ENCODE measurements at places on chromosomes 2 and 18.

DNA sequence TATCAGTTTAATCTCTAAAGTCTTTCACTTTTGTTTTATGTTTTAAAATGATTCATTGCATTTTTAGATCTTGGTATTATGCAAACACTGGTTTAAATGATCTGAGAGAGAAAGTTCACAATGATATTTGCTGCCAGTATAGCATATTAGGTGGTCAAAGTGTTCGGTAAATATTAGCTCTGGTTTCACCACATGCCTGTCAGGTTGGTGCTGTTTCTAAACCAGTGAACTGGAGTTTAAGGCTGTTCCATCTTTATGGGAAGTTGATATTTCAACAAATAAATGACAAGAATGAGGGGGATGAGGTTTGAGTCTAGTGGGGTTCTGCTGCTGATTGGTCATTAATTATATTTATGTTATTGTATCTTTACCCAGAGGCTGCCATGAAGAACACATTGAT is 436.4 kb downstream of the DCDC2C start:
- H3K27me3 ChIP-seq = no peaks in the 10 kb centered on the region
- H3K27ac ChIP-seq = no peak overlapping the region
- DNase-seq = no peak
- no peak overlapping the region for H3K4me3 ChIP-seq
- no peaks in the 10 kb centered on the region for H3K4me1 ChIP-seq
- H3K36me3 ChIP-seq = no peaks in the 10 kb centered on the region

DNA sequence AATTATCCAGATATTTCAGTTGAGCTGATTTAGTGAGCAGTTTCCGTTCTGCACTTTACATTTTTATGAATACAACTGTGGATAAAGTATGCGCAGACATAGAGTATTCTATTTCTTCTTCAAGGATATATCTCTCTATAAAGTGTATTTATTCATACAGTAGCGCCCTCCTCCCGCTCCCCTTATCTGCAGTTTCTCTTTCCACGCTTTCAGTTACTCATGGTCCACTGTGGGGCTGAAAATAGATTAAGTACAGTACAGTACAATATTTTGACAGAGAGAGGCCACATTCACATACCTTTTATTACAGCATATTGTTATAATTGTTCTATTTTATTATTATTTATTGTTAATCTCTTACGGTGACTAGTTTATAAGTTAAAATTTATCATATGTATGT is 19.7 kb upstream of the FHL2 start:
- H3K4me3 ChIP-seq = no peak overlapping the region
- no peak overlapping the region for H3K27ac ChIP-seq
- H3K4me1 ChIP-seq = peaks cover 10% of the 10 kb centered on the region
- no peak for DNase-seq
- H3K36me3 ChIP-seq = peaks cover 11% of the 10 kb centered on the region

DNA sequence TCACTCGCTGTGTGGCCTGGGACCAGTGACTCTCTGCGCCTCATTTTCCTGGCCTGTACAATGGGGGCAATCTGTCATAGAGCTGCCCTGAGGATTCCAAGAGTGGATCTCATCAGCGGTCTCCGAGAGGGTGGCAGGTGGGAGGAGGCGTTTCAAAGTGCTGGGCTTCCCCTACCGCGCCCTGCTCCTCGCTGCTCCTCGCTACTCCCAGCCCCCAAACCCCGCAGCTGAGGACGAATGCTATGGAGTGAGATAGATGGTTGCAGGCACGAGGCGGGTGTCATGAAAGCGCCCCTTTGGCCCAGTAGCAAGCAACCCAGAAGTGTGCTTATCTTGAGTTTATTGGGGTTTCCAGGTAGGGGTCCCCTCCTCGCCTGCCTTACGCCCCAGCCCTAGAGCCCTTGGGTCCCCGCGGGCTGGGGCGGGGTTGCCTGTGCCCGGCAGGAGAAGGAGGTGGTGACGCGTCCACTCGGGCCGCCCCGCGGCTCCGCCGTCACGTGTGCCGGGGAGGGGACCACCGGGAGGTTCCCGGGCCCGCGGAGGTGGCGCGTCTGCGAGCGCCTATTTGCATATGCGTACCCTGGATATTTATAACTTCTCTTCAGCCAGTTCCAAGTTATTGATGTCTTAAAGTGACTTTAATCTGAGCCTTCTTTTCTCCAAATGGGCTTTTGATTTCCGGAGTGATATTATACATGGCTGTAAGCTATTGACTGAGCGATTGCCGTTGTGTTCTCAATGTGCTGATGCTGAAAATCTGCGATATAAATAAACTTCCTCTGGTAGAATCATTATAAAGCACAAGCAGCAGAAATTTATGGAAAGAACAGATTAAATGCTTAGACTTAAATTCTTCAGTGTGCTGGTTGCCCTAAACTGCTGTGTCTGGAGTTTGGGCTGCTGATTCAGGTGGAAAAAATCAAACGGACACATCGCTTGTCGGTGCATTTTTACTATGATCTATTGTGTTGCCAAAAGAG is 263.7 kb downstream of the ATAD2B start:
- no peaks in the 10 kb centered on the region for H3K36me3 ChIP-seq
- H3K4me1 ChIP-seq = peaks cover 6% of the 10 kb centered on the region
- H3K27ac ChIP-seq = no peak overlapping the region
- DNase-seq = no peak

DNA sequence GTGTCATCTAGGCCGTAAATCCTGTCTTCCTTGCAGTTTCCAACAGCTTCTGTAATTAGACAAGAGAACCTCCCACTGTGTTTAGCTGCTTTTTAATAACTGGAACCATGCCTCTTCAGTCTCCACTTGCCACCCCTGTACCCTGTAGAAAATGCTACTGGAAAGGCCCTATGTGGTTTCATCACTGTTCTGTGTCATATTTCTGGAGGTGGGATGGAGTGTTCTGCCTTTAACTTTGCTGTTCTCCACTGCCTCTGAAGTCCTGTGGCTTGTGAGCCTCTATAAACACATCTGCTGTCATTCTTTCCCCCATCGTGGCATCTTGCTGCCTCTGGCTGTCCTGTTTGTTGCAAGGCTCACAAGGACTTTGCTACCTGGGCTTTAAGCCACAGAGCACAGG is 17.9 kb downstream of the MGAT5 start:
- H3K27ac ChIP-seq = no peak overlapping the region
- peaks cover 16% of the 10 kb centered on the region for H3K36me3 ChIP-seq
- peaks cover 54% of the 10 kb centered on the region for H3K4me1 ChIP-seq
- peaks cover 1% of the 10 kb centered on the region for H3K27me3 ChIP-seq
- no peak overlapping the region for H3K4me3 ChIP-seq
- no peak for DNase-seq

DNA sequence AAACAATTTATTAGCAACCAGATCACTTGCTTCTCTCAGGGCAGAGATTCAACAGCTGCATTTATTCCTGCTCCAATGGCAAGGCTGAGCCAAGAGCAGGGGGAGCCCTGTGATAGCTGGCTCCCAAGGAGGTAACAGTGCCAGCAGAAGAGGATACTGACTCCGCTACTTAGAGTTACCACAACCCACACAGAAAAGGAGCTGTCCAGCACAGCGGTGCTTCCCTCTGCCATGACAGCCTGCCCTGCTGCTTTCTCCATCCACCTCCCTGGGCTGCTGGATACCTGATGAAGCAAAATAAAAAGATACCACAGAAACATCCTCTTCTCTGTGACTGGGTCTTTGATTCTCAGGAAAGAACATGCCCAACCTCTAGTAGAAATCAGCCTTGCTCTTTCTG is 467.2 kb downstream of the LRRTM4 start:
- no peak overlapping the region for H3K4me3 ChIP-seq
- H3K36me3 ChIP-seq = no peaks in the 10 kb centered on the region
- no peak overlapping the region for H3K27ac ChIP-seq
- H3K4me1 ChIP-seq = no peaks in the 10 kb centered on the region
- no peak for DNase-seq

DNA sequence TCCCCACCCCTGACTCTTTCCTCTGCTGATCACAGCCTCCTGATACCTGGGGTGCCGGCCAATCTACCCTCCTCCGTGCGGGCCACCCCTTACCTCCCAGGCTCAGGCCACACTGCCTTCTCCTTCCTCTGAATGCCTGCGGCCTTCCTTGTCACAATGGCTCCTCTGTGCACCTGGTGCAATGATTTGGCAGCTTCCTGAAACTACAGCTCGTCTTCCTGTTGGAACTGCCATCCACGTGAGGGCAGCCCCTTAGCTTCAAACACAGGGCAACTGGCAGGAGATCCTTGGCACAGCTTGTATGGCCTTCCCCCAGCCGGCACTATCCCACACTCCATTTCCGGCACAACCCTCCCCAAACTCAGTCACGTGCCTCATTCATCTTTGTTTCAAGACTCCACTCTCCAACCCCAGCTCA is 69.0 kb downstream of the STPG4 start:
- H3K4me3 ChIP-seq = no peak overlapping the region
- peaks cover 3% of the 10 kb centered on the region for H3K27me3 ChIP-seq
- no peak overlapping the region for H3K27ac ChIP-seq
- peaks cover 45% of the 10 kb centered on the region for H3K4me1 ChIP-seq

GRCh38 chr2:83595926-83596325 is 863.2 kb downstream of the SUCLG1 start:
- H3K27ac ChIP-seq = no peak overlapping the region
- no peaks in the 10 kb centered on the region for H3K4me1 ChIP-seq
- H3K27me3 ChIP-seq = no peaks in the 10 kb centered on the region
- no peak overlapping the region for H3K4me3 ChIP-seq
- no peaks in the 10 kb centered on the region for H3K36me3 ChIP-seq

DNA sequence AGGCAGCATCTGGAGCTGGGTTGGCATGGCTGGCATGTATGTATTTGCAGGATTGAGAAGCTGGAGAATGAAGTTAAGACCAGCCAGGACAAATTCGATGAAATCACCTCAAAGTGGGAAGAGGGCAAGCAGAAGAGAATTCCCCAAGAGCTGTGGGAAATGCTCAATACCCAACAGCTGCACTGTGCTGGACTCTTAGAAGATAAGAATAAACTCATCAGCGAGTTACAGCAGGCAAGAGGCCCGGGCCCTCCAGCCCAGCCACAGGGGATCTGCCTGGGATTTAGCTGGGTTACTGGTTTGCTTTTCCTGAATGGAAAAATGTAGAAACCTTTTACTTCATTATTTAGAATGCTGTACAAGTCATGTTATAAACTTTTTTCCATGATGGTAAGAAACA is 22.5 kb downstream of the DRC1 start:
- H3K36me3 ChIP-seq = no peaks in the 10 kb centered on the region
- H3K4me1 ChIP-seq = no peaks in the 10 kb centered on the region
- no peak overlapping the region for H3K4me3 ChIP-seq
- peaks cover 18% of the 10 kb centered on the region for H3K27me3 ChIP-seq

- DNase-seq = no peak
- no peak overlapping the region for H3K27ac ChIP-seq
- no peaks in the 10 kb centered on the region for H3K36me3 ChIP-seq
- no peaks in the 10 kb centered on the region for H3K27me3 ChIP-seq
These were observed 728.8 kb upstream of the PIK3C3 start for GRCh38 chr18:41226186-41226585.

DNA sequence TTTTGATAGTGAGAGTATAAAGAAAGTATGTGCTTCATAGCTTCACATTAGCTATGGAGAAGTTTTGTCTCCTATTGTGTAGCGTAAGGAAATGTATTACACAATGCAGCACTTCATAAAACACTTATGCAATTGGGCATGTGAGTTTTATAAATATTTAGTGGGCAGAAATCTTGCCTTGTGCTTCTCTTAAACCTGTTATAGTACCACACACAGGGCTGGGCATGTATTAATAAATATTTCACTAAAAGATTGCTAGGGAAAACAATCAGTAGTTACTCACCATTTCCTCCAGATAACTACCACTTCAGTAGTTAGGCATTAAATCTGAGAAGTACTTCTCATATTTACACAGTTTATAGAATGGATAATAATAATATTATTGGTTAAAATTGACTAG is 1080.8 kb upstream of the PIK3C3 start:
- H3K4me3 ChIP-seq = no peak overlapping the region
- DNase-seq = no peak
- H3K27me3 ChIP-seq = peaks cover 3% of the 10 kb centered on the region
- H3K36me3 ChIP-seq = peaks cover 5% of the 10 kb centered on the region
- H3K4me1 ChIP-seq = peaks cover 33% of the 10 kb centered on the region

DNA sequence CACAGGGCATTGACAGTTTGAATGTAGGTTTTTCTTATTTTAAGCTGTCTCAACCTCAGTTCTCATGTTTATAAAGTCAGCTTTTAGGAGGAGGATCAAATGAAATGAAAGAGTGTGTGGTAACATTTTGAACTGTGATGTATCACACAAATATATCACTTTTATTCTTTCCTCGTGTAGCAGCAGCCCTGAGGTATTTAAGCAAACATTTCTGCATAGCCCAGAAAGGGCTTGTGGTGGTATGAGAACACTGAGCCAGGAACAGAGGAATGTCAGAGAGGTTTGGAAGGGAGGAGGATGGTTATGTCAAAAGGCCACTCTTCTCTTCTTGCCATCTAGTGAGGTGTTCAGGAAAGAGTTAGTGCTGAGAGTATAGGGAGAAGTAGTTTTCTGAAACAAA is 150.2 kb downstream of the PARD3B start:
- peaks cover 31% of the 10 kb centered on the region for H3K4me1 ChIP-seq
- no peak overlapping the region for H3K4me3 ChIP-seq
- DNase-seq = peak; percentile 34

- no peak overlapping the region for H3K4me3 ChIP-seq
- H3K4me1 ChIP-seq = peaks cover 20% of the 10 kb centered on the region
- DNase-seq = peak; percentile 53
- peaks cover 25% of the 10 kb centered on the region for H3K27me3 ChIP-seq
- no peaks in the 10 kb centered on the region for H3K36me3 ChIP-seq
- no peak overlapping the region for H3K27ac ChIP-seq
These were observed 25.0 kb upstream of the COPS8 start for GRCh38 chr2:237060534-237061312.

DNA sequence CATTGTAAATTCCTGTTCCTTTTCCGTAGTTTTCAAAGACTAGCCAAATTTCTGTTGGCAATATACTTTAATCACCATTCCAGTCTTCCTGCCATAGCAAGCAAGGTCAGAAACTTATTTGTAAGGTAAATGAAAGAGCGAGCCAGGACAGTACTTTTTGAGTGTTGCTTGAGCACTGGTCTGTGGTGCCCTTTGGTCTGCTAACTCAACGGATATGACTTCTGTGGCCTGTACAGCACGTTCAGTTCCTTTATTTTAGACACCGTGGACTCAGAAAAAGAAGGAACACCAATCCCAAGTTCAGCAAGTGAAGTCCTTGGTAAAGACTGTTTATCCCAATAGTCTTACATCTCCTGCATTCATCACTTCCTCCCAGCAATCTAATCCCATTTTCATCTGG is 166.3 kb downstream of the MYO1B start:
- peaks cover 69% of the 10 kb centered on the region for H3K36me3 ChIP-seq
- H3K4me3 ChIP-seq = no peak overlapping the region
- DNase-seq = no peak
- H3K27ac ChIP-seq = peak overlapping the region; percentile 20
- peaks cover 10% of the 10 kb centered on the region for H3K4me1 ChIP-seq

DNA sequence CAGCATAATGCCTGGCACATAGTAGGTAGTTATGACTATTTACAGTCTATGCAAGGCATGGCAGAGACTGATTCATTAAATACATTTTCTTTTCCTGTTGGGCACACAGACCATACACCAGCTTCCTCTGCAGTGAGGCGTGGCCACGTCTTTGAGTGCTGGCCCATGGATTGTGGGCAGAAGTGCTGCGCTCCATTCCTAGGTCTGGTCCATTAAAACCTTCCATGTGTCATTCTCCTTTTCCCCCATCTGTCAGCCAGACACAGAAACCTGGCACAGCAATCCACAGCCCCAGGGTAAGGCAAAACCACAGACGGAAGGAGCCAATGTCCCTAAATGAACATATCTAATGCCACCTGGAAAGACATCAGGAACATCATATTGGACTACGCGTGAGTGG is 141.9 kb downstream of the TTC32 start:
- DNase-seq = no peak
- H3K4me1 ChIP-seq = peaks cover 12% of the 10 kb centered on the region
- H3K27ac ChIP-seq = no peak overlapping the region
- no peak overlapping the region for H3K4me3 ChIP-seq

- peak within 1 kb of the TSS; percentile 97 for H3K4me3 ChIP-seq
- peaks cover 38% of the 10 kb centered on the region for H3K4me1 ChIP-seq
- H3K36me3 ChIP-seq = peaks cover 36% of the 10 kb centered on the region
- H3K27ac ChIP-seq = peak within 1 kb of the TSS; percentile 100
These were observed at the start of gene LRPPRC for GRCh38 chr2:43995733-43996533. TSS of gene LRPPRC (minus strand) at chr2:43995989. CDS start at chr2:43995947, 42 bp downstream.

All from HFFc6 (cell line).